ENCODE measurements at places on chromosomes 12 and 14.

GRCh38 chr12:76028571-76029277, 2.9 kb downstream of the PHLDA1 start:
- no peak for DNase-seq

- DNase-seq: no peak
Measured at GRCh38 chr14:33755358-33755757, 195.5 kb downstream of the EGLN3 start.

- peak; percentile 60 for DNase-seq
Measured at GRCh38 chr14:99595034-99595433, 9.0 kb downstream of the CCDC85C start.

GRCh38 chr14:61476754-61477410, 155.5 kb downstream of the PRKCH start:
- peak; percentile 56 for DNase-seq

GRCh38 chr12:97630875-97631274, 168.3 kb downstream of the RMST start:
- no peak for DNase-seq

DNA sequence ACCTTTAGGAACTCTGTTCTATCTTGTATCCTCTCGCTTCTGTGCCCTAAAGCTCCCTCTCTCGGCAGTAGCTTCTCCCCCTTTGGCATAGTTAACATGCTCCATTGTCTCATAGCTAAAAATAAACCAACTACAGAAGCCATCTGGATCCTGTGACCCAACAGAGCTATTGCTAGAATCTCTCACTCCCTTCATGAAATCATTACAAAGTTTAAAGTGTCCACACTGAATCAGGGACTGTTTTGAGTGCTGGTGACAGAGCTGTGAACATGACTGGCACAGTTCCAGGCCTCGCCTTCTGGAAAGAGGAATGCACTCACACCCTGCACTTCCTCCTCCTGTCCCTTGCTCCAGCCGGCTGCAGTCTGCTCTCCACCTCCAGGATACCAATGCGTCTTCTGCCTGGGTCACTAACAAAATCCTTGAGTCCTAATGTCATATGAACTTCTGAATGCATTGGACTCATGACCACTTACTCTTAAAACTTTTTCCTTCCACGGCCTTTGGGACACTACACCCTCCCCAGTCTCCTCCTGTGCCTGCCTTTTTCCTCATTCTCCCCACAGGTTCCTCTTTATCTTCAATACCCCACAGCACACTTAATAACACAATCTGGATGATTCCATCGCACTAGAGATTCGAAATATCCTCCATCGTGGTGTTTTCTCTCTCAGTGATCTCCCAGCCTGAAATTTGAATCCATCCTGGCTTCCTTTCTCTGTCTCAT, 13.2 kb downstream of the PLBD1 start:
- DNase-seq: no peak

DNA sequence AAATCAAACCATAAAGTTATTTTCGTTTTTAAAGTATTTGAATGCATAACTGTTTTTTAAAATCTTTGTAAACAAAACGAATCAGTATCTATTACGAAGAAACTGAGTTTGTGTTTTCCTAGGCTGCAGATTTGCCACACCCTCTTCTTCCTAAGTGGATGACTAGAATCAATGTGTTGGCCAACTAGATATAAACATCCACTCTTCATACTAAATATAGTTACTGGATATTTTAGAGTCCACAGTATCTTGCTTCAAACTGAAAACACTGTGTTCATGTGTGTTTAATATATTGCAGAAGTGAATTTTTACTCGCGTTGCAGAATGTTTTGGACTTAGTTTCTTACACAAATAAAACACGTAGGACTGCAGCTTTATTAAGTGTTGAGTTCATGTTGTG, 63.2 kb downstream of the KLHL28 start:
- no peak for DNase-seq

- no peak for DNase-seq
Measured at GRCh38 chr14:54782751-54783659, 119.6 kb downstream of the GCH1 start.

DNA sequence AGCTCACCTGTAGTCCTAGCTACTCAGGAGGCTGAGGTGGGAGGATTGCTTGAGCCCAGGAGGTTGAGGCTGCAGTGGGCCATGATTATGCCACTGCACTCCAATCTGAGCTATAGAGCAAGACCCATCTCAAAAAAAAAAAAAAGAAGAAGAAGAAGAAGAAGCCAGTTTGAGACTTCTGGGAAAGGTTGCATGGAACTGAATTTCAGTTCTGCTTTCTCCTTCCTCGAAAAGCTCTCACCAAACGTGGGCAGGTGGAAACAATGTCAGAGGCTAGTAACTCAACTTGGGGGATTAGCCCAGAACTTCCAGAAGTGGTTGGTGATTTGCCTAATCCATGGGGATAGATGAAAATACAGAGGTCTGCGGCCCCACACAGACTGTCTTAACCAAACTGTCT, 18.7 kb downstream of the FLVCR2 start:
- DNase-seq: no peak

DNA sequence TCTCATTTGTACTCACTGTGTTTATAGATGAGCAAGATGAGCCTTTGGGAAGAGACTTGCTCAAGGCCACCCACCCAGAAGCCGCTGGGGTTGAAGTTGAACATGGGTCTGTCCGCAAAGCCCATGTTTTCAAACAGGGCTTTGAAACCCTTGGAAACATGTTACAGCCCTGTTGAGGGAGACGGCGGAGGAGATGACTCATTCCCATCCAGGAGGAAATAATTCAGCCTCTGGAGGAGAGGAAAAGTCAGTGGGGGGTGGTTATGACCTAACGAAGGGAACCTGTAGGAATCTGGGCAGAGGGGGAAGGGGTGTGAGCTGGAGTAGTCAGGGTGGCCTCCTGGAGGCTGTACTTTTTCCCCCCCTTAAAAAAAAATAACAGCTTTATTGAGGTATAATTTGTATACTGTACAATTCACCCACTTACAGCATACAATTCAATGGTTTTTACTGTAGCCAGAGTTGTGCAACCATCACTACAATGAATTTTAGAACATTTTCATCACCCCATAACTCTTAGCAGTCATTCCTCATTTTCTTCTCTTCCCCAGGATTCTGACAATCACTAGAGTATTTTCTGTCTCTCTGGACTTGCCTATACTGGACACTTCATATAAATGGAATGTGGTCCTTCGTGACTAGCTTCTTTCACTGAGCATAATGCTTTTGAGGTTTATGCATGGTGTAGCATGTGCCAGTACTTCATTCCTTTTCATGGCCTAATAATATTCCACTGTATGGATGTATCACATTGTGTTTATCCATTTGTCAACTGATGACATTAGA, 1.9 kb upstream of the RIN3 start:
- DNase-seq: no peak

- no peak for DNase-seq
Measured at GRCh38 chr14:101900253-101900652, 64.1 kb upstream of the DYNC1H1 start.

All from activated T-cell treated with anti-CD3 and anti-CD28 coated beads, Interleukin-2, amount 50 U/mL, for 72 hours (primary cell).